Stimulated activated CD8-positive, alpha-beta memory T cell treated with anti-CD3 and anti-CD28 coated beads, Interleukin-15, amount 100 ng/mL, for 48 hours (primary cell): ENCODE measurements at places on chromosomes 7 and 10.
A peak's percentile ranks its signal among the peaks of the same experiment; 100 is the strongest.

- DNase-seq = no peak
Measured at GRCh38 chr10:72026278-72027111, 61.9 kb downstream of the SPOCK2 start.

- no peak for DNase-seq
Measured at GRCh38 chr7:44280636-44280992, 44.8 kb downstream of the CAMK2B start.

- no peak for DNase-seq
Measured at GRCh38 chr10:12748186-12748585, 253.3 kb downstream of the CCDC3 start.

GRCh38 chr10:20769481-20769880 lies 127.6 kb downstream of the NEBL start:
- no peak for DNase-seq

DNA sequence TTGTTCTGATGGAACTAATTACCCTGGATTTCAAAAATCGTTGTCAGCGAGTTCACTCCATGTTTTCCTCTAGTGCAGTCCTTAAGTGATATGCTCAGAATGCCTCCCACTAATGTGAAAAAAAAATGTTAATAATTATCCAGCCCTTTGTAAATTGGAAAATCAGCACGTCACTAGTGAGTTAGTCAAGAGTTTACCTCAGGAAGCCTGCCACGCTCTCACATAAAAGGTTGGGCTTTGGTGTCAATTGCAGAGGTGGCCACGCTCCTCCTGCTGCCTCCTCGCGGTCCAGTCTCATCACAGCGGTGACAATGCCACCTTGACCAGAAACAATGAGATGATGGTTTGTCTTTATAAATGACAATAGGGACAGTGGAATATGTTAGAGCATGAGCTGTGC lies 22.5 kb downstream of the UPP1 start:
- DNase-seq = no peak

DNA sequence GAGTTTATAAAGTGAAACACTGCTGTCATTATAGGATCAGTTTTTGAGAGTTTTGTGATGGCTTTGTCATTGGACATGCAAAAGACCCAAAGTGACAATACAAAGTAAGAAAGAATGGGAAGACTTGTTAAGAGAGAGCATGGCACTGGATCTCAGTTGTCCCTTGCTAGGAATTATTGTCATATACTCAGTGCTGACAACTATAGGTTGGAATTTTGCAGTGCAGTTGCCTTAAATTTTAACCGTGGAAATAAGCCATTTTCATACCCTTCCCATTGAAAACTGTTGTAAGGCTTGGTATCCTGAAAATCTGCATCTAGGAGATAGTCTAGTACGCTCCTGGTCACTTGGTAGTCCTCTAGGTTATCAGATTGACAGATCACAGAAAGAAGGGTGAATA lies 1156.7 kb downstream of the GATA3 start:
- DNase-seq = no peak

GRCh38 chr10:113322843-113323242 lies 230.0 kb upstream of the HABP2 start:
- no peak for DNase-seq

- no peak for DNase-seq
Measured at GRCh38 chr10:97587183-97587582, 2.3 kb upstream of the C10orf62 start.

- no peak for DNase-seq
Measured at GRCh38 chr7:149297034-149297755, 35.2 kb downstream of the ZNF783 start.

GRCh38 chr10:23343591-23344240 lies 881 bp downstream of the C10orf67 start:
- no peak for DNase-seq

DNA sequence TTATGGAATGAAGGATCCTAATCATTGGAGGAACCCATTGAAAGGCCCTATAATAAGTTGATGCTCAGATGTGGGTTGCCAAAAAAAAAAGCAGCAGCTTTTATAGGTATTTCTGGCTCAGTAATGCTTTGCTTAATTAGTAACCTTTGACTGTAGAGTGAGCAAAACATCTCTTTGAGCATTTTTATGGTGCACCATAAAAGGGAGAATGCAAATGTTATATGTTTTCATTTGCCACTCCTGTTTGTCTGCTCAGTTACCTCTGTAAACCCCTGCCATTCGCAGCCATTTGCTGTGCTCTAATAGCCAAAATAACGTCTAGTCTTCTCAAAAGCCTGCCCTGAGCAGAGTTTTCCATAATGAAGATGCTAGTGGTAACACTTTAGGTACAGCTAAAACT lies 589.1 kb upstream of the FOXK1 start:
- DNase-seq = no peak

DNA sequence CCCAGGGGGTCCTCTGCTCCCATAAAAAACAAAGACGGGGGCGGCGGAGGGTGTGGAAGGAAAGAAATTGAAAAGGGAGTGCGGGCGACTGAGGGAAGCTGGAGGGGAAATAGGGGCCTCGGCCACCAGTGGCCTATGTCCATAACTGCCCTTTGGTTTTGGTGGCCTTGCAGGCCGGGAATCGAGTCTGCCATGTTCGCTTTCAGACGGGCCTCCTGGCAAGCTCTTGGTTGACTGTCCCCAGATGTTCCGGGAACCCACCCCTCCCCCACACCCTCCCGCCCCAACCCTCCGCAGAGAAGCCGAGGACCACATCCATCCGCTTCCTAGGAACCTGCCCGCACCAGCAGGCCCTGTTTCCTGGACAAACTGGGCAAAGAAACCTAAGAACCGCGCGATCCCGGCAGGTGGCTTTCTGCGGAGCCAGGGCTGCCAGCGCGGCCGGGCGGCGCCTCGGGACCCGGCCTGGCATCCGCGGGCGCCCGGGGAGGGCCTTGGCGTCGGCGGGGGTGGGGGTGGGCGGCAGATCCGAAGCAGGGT lies 20.0 kb upstream of the GATA3 start:
- DNase-seq = no peak

DNA sequence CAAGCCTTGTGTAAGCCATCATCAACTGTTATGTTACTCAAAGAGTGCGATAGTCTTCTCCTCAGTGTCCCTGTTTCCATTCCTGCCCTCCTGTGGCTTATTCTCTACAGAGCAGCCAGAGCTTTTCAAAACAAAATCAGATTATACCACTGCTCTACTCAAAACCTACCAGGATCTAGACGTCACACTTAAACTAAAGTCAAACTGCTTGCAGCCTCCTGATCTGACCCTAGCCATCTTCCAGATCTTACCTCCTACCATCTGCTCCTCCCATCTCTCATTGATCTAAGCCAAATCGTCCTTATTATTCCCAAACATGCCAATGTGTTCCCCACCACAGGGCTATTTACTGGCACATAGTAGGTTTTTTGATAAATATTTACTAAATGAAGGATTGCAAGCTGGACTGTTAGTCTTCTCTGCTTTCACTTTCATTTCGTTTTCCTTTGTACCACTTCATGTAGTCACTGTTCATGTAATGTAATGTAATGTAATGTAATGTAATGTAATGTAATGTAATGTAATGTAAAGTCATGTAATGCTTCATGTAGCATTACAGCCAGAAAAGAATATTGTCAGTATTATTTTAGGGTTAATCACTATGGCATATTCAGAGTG lies 116.1 kb downstream of the GPR37 start:
- no peak for DNase-seq

GRCh38 chr10:35208949-35209613 lies 82.4 kb downstream of the CREM start:
- no peak for DNase-seq

DNA sequence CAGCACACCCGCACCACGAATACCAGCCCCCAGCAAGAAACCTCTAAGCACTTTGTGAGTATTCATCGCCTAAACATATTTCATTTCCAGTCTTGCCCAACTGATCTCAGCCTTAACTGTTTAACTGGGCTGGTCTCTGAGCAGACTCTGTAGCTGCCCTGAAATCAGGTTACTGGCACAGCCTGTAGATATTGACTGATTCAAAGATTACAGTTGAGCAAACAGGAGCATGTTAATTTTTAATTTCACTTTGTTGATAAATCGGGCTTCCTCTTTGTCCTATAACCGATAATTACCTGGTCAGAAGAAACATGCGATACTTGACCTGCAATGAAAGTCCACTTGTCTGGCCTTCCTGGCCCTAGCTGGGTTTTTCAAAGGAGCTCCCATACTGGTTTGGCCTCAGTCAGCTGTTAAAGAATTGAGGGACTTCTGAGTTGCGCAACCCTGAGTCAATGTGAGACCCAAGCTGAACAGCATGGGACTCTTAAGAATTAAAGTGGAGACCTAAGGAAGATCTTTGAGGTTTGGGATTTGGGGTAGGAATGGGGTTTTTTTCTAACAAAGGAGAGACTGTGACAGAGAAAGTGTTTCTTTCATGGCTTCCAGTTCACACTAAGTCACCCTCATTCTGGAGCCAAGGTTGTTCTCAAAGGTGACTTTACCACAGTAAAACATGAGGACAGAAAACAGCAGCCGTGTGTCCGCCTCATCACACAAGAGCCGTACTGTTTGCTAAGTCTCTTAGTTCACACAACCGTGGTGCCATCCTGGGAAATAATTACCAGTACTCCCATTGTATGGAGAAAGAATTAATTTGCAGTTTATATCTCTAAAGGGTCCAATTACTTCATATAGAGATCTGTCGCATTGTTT lies 75.9 kb downstream of the PPP1R3C start:
- DNase-seq = no peak

DNA sequence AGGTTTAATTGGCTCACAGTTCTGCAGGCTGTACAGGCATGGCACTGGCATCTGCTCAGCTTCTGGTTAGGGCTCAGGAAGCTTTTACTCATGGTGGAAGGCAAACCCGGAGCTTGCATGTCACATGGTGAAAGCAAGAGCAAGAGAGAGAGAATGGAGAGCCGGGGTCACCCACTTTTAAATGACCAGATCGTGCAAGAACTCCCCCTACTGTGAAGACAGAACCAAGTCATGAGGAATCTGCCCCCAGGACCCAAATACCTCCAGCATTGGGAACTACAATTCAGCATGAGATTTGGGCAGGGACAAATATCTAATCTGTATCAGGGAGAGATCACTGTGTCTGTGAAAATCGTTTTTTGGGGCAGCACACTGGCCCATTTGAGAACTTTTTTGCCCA lies 110.0 kb upstream of the MYO3A start:
- no peak for DNase-seq

DNA sequence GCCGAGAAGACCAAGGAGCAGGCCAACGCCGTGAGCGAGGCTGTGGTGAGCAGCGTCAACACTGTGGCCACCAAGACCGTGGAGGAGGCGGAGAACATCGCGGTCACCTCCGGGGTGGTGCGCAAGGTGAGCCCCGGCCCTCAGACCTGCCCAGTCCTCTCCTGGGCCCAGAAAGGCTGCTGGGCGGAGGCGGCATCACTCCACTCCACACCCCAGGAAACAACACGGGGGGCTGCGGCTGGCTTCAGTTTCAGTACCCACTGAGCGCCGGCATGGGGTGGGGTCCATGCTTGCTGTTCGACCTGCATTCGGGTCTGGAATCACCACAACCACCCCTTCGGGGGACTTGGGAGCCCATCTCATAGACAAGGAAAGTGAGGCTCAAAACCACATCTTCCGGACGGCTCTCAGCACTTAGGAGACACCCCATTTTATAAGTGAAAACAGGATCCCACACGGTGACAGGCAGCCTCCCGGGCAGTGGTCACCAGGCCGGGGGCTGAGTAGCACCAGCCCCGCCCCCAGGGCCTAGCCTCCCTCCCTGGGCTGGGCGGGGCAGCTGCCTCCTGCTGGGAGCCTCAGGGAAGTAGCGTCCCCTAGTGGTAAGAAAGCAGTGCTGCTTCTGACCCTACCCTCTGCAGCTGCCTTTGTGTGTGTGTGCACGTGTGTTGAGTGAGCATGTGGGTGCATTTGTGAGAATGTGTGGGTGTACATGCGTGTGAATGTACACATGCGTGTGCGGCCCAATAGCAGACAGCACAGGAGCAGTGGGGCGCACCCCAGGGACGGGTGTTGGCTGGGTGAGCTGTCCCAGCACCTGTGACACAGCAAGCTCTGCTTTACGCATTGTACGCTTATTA lies 1.8 kb downstream of the SNCG start:
- DNase-seq = peak; percentile 30

GRCh38 chr7:106901828-106902441 lies 36.9 kb downstream of the PIK3CG start:
- no peak for DNase-seq

GRCh38 chr7:80134536-80135308 lies at the start of gene GNAI1:
Gene GNAI1, plus strand, starts transcription at chr7:80134831. Its CDS starts 330 bp downstream, at chr7:80135161.
- peak; percentile 30 for DNase-seq

DNA sequence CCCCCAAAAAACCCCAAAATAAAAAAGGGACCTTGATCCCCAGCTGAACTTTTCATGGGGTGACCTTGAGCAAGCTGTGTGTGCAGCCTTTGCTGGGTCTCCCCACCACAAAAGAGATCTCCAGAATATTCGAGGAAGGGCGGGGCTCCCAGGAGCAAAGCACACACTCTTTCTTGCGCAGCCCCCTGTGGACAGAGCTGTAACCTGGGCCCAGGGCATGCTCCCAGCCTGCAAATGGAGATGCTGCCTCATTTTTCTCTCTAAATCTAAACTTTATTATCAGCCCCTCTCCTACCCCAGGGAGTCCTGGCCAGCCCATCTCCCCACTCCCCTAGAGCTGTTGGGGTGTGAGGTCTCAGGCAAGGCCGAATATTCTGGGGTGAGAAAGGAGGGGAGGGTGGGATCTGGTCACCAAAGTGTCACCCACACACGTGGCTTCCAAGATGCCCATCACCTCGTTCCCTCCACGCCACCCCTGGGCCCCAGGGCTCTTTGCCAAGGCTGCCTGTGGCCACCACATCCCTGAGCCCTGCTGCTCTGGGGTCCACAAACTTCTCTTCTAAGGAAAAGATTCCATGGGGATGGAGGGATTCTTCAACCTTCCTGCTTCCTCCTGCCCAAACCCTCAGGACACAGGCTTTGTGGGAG lies 1.7 kb upstream of the CALML3 start:
- DNase-seq = no peak

- no peak for DNase-seq
Measured at GRCh38 chr7:96700516-96700915, 9.1 kb downstream of the SEM1 start.

- DNase-seq = no peak
Measured at GRCh38 chr7:23377134-23377533, 78.0 kb downstream of the MALSU1 start.

DNA sequence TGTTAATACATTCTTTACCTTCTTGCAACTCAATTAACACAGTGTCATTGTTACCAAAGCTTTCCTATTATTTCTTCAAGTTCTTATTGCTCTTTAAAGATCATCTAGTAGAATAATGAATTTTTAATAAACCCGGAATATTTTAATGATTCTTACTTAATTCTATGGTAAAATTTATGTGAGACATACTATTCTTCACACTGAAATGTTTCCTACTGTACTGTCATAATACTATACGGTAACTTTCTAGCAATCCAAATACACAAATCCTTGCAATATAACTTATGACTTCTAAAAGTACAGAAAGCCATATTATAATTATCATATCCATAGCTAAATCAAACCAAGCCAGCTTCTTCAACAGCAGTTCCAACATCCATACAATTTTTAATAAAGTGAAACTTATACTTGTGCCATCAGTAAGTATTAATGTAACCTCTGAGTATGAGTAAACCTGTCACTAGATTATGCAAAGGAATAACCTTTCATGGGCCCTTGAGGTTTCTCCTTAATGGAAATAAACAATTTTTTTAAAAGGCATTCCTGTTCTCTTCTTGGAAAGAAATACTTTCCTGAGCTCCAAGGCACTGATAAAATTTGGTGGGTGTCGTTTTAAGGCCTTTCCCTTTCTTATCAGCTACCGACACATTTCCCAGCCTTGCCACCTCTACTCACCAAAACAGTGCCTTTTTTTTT lies 87.4 kb downstream of the IMMP2L start:
- DNase-seq = no peak
